ENCODE measurements at places on chromosomes 5 and 9.

DNA sequence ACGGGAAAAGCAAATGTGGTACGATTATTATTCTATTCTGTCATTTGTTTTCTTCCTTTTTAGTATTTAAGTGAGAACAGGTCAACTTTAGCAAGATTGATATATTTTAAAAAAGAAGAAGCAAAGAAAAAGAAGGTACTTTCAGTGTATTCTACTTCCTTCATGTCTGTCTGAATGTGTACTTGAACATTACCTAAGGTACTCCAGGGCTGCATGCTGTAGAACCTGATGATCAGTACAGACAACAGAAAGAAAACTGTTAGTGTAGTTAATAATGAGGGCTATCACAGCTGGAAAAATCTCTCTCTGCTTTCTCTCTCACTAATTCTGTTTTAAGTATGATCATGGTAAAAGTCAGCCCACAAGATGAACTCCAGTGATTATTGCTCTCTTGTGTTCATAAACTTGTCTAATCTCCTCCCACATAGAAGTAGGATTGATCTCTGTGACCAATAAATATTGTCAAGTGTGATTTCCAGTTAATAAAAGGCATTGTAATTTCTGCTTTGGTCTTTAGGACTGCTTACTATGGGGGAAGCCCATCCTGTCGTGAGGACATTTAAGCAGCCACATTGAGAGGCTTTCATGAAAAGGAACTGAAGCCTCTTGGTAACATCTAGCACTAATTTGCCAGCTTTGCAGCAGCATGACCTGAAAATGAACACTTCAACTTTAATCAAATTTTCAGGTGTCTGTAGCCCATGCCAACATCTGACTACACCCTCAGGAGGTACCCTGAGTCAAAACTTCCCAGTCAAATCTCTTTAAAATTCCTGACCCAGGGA, 864.0 kb upstream of the ACO1 start:
- no peak for DNase-seq

GRCh38 chr5:134451936-134452505, 40.3 kb upstream of the CDKN2AIPNL start:
- DNase-seq: no peak

GRCh38 chr9:123338710-123339665, 17.0 kb upstream of the CRB2 start:
- no peak for DNase-seq

DNA sequence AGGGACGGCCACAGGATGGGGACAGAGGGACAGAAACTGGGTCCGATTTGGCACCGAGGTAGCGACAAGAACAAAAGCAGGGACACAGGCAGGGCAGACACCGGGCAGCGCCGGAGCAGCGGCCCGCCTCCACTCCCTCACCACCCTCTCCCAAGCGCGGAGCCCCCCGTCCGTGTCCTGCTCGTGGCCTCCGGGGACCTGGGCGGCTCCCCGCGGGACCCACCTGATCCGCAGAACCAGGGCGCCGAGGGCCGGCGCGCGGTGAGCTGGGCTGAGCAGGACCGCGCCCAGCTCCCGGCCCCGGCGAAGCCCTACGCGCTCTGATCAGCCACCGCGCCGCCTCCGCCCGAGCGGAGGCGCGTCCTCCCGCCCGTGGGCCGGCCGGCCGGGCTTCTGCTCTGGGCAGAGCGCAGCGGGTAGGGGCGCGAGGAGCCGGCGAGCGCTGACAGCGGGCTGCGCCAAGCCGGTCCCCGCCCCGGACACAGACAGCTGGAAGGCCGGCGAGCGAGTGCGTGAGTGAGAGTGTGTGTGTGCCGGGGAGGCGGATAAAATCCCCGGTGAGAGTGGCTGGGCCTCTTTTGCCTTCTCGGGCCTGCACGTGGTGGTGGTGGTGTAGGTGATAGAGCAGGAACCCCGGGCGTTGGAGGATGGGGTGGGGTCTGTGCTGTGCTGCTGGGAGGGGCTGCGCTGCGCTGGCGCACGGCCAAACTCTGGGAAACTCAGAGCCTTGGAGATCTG, at the start of gene GGTA1:
Gene GGTA1, minus strand, starts transcription at position 418 of the 738 bp plus-strand sequence. CDS start 31,922 bp downstream, outside the sequence.
- peak; percentile 5 for DNase-seq

- DNase-seq: no peak
Observed at GRCh38 chr9:97564291-97565175, 63.1 kb downstream of the TMOD1 start.

GRCh38 chr5:68221488-68221887, 5.9 kb downstream of the PIK3R1 start:
- no peak for DNase-seq

- DNase-seq: no peak
Observed at GRCh38 chr5:142248853-142249462, 75.9 kb downstream of the SPRY4 start.

GRCh38 chr9:108209132-108209685, 646.6 kb downstream of the ACTL7B start:
- no peak for DNase-seq

DNA sequence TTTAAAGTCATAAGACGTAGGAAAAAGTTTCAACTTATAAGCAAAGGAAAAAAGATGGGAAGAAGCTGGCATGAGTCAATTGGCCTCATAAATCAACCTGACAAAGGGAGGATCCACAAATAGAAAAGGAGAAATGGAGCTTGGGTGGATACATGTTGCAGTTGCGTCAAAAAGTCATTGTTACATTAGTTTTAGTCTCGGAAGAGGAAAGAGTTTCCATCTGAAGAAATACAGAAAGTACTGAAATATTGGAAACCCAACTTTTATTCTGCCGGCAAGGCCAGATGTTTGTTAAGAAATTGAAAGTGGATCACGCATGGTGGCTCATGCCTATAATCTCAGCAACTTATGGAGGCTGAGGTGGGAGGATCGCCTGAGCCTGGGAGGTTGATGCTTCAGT, 11.3 kb upstream of the TIMD4 start:
- DNase-seq: no peak

- no peak for DNase-seq
Observed at GRCh38 chr5:175477440-175477839, 920 bp upstream of the SFXN1 start.

DNA sequence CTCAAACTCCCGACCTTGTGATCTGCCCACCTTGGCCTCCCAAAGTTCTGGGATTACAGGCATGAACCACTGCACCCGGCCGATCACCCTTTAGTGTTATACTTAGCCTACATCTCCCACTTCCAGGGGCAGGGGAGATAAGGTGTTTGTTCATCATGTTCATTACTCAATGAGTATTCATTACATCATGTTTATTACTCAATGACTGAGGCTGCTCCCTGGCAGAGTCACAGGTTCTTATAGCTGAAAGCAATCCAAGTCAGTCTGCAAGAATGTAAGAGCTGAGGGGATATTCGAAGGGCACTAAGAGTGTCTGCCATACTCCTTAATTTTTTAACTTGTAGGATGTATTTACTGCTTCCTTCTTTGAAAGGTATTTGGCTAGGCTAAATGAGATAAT, 214.2 kb downstream of the SPATA31D1 start:
- no peak for DNase-seq

GRCh38 chr9:134225186-134225585, 60.8 kb upstream of the RNU6ATAC start:
- DNase-seq: no peak

- DNase-seq: no peak
Observed at GRCh38 chr9:121564504-121565260, 65.0 kb upstream of the GGTA1 start.

- no peak for DNase-seq
Observed at GRCh38 chr9:76218886-76219445, 175.3 kb downstream of the RFK start.

DNA sequence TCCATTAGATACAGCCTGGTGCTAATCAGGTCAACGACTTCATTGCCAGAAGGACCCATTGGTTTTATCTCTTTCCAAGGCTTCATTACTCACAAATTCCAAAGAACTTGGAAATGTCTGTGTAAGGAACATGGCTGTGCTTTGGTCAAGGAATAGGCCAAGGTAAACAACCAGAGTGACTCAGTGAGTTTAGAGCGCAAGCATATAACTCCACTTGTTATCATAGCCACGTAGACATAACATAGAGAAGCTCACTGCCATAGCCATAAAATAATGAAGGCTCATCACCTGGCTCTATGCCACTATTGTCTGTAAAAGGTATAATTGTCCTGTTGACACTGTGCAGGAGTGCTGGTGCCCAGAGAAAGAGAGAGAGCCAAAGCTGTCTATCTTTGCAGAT, 139.3 kb upstream of the PLCXD3 start:
- no peak for DNase-seq

DNA sequence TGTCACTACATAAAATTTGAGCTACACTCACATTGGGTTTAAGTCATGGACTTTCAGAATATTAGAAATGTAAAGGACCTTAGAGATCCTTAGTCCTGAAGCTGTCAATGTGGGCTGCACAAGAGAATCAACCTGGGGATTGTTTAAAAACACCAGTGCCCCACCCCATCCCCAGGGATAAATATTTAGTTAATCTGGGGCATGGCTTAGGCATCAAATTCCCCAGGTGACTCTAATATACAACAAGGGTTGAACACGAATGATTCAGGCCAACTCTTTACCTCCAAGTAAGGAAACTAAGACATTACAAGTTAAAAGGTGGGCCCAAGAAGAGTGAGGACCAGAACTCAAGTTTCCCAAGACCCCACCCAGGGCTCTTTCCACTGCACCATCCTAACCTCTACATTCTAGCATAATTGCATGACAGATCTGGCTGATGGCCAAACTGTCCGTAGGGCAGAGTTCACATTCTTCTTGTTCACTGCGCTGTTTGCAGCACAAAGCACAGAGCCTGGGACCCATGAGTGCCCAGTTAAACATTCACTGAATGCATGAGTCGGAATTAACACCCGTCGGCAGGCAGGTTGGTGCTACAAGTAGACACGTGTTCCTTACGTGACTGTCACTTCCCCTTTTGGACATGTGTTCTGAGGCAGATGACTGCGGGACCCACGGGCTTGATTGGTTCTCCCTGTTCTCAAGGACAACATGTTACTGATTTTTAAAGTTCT, 25.2 kb downstream of the CYFIP2 start:
- no peak for DNase-seq

- DNase-seq: no peak
Observed at GRCh38 chr5:143683459-143683858, 128.5 kb upstream of the HMHB1 start.

DNA sequence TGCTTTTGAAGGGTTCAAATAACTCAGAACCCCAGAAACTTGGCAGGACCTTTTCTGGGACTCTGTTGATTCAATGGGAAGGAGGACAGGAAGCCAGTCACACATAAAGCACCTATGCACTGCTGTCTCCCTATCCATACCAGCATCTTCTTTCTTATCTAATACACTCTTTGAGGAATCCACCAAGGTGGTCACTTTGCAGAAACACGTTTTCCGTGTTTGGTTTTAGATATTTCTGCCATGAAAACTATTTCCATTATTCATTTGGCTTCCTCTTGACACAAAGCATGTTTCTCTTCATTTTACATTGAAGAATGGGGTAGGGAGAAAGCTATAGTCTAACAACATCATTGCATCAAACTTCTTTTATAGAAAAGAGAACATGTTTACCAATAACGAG, 76.5 kb upstream of the NR3C1 start:
- DNase-seq: no peak

DNA sequence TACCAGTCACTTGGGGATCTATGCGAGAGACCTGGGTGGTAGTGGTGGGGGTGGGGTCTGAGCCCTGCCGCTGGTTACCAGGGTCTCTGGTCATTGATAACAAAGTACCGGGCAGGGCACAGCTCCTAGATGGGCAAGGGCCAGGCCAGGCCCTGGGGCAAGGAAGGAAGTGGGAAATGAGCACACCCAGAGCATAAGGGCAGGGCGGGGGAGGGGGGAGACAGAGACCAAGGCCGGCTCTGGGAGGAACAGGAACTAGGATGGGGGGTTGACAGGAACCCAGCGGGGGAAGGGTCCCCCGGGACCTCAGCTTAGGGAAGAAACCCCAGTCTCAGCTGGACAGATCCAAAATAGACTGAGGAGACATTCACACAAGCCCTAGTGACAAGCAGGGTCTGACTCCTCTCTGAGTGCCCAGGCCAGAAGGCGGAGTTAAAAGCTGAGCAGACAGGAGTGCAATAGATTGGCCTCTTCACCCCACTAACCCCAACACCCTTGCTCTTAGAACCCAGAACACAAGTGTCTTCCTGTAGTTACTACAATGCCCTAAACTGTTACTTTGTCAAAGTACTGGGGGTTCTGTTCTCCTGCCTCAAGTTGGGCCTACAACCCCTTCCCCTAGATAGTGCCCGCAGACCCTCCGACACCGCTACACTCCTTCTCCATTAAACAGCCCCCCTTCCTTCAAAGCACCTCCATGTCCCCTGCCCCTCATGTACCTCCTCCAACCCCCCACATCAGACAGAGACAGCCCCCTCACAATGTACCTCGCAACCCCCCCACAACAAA, 628 bp downstream of the ATOSB start:
- no peak for DNase-seq

- DNase-seq: no peak
Observed at GRCh38 chr5:150639377-150639692, 1.1 kb upstream of the SYNPO start.

GRCh38 chr9:35793461-35793860, 2.1 kb downstream of the NPR2 start:
- no peak for DNase-seq

DNA sequence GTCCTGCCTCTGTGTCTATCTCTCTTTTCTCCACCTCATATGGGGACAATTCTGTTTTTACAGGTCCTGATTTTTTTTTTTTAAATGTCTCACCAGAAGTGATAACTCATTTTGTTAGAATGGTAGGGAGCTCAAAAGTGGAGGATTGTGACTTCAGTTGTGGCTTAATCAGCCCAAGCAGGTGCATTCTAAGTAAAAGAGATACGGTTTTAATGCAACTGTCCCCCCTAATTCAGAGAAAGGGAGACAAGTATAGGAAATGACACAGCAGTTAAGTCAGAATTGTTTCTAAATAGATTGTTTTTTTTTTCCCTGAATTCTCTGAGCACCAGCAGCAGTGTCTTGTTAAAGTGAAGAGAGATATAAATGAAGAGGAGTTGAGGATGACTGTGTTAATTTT, 24.5 kb downstream of the MAST4 start:
- no peak for DNase-seq

DNA sequence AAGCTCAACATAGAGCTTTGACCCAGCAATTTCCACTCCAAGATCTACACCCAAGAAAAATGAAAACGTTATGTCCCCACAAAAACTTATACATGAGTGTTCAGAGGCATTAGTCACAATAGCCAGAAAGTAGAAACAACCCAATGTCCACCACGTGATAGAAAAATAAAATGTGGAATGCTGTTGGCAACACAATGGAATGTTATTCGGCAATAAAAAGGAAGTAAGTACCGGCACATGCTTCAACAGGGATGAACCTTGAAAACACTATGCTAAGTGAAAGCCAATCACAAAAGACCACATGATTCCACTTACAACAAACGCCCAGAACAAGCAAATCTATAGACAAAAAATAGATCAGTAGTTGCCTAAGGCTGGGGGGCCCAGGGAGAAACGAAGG, 6.0 kb downstream of the UBQLN1 start:
- no peak for DNase-seq

- DNase-seq: no peak
Observed at GRCh38 chr5:108461628-108462367, 79.9 kb upstream of the FBXL17 start.

- no peak for DNase-seq
Observed at GRCh38 chr5:104370523-104370922, 807.9 kb upstream of the NUDT12 start.

Data from NCI-H1436 (cell line).